Fibroblast of lung (primary cell): ENCODE measurements at places on chromosomes 4 and X. TPM values are rescaled to one million over a fixed set of nuclear protein-coding genes. Genes with fewer than 3 reads are reported as not detected.

The ADAM29 gene
- total RNA-seq: not detected in 2 replicates

DNA sequence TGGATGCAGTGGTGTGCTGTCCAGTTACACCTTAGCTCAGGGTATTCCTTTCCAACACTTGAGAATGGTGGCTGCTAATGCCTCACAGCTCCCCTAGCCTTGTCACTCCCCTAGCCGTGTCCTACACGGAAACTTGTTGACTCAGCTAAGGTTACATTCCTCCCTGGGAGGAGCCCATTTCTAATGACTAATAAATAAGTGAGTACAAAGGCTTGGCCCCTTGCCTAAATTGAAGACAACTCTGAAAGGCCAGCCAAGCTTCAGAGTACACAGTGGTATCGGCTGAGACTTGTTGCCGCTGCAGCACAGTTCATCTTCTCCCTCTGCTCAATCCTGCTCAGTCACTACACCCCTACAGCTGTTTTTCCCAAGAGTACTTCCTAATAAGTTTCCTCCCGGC is 21.2 kb upstream of the SLC25A31 start:
- H3K27me3 ChIP-seq: no peaks in the 10 kb centered on the region
- no peaks in the 10 kb centered on the region for H3K4me1 ChIP-seq
- H3K4me3 ChIP-seq: no peak overlapping the region
- no peaks in the 10 kb centered on the region for H3K36me3 ChIP-seq
- no peak overlapping the region for H3K27ac ChIP-seq

GRCh38 chr4:7198440-7199128 is 6.2 kb downstream of the SORCS2 start:
- H3K4me1 ChIP-seq: no peaks in the 10 kb centered on the region
- H3K4me3 ChIP-seq: no peak overlapping the region
- H3K36me3 ChIP-seq: no peaks in the 10 kb centered on the region
- peaks cover 19% of the 10 kb centered on the region for H3K27me3 ChIP-seq
- H3K27ac ChIP-seq: no peak overlapping the region

DNA sequence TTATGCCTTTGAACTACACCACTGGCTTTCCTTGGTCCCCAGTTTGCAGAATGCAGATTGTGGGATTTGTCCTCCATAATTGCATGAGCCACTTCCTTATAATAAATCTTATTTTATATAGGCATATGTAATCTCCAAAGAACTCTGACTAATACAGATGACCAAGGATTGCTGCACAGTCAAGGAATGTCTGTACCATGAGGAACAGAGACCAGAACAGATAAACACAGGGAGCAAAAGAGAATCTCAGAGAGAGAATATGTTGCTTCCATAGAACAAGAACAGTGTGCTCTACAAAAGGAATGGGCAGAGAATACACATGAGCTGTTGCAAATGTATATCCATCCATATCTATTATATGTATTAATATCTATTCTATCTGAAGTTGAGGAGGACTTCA is 111.1 kb downstream of the ADRA2C start:
- no peaks in the 10 kb centered on the region for H3K4me1 ChIP-seq
- no peak overlapping the region for H3K27ac ChIP-seq
- H3K27me3 ChIP-seq: peaks cover 22% of the 10 kb centered on the region
- H3K36me3 ChIP-seq: no peaks in the 10 kb centered on the region

The ETNPPL gene
- not detected in 2 replicates for total RNA-seq

GRCh38 chrX:103453655-103454054 is 65.6 kb downstream of the RAB40A start:
- no peaks in the 10 kb centered on the region for H3K36me3 ChIP-seq
- peaks cover 2% of the 10 kb centered on the region for H3K4me1 ChIP-seq
- no peaks in the 10 kb centered on the region for H3K27me3 ChIP-seq
- no peak overlapping the region for H3K4me3 ChIP-seq

The PDE6B gene
- total RNA-seq: 2.1 and 2.8 TPM in 2 replicates
